NCI-H526 (cell line): ENCODE measurements at places on chromosomes 2 and 18.

DNA sequence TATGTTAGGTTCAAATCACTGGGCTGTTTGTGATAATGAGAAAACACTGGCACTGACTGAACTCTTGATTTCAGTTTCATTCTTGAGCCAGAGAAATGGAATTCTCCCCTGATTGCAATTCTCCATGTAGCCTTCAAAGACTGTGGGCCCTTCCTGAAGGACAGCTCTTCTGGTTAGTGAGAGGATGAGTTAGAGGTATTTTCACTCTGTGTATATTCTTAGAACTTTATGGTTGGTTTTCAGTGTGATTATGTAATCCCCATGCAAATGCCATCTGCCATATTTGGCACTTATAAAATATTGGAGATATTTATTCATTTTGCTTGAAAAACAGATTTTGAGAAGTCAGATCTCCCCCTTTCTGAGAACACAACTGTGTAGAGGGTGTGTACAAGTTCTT lies 323.7 kb downstream of the SLC4A3 start:
- DNase-seq, result no peak

- no peak for DNase-seq
Observed at GRCh38 chr2:238064376-238064775, 3.6 kb downstream of the SCLY start.

DNA sequence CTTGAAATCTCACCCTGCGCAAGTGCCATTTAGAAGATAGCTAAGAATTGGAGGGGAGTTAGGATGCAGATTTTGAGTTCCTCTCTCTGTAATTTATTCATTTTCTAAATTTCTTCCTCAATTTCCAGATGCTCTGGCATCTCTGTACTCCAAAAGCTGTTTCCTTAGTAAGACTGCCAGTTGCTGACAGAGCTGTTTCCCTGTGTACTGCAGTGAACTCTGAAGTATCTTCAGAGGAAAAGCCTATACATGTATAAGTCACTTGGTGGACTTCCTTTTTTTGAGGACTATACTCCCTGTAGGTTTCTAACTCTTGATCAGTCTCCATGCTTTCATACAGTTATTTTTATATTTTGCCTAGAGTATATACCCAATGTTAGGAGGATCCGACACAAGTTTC lies 1.5 kb upstream of the RESP18 start:
- no peak for DNase-seq

GRCh38 chr2:60885683-60886082 lies 4.3 kb downstream of the REL start:
- DNase-seq, result no peak

DNA sequence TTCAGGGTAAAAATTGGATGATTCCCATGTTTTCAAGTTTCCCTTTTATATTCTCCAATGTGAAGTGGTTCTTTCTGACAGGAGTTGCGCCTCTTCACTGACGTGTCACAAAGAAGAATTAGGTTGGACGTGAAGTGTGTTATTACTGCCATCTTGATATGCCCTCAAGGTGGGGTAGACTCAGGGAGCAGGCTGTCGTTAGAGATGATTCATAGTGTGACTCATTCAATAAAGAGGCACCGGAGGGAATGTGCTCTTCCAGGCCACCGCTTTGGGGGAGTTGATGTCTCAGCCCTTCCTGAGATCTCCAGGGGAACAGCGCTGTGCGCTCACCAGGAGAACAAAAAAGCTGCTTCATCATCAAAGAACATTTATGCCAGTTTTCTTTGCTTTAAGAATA lies 3.6 kb upstream of the DGKD start:
- DNase-seq, result no peak

GRCh38 chr2:24313744-24314632 lies 46.3 kb downstream of the ITSN2 start:
- no peak for DNase-seq

DNA sequence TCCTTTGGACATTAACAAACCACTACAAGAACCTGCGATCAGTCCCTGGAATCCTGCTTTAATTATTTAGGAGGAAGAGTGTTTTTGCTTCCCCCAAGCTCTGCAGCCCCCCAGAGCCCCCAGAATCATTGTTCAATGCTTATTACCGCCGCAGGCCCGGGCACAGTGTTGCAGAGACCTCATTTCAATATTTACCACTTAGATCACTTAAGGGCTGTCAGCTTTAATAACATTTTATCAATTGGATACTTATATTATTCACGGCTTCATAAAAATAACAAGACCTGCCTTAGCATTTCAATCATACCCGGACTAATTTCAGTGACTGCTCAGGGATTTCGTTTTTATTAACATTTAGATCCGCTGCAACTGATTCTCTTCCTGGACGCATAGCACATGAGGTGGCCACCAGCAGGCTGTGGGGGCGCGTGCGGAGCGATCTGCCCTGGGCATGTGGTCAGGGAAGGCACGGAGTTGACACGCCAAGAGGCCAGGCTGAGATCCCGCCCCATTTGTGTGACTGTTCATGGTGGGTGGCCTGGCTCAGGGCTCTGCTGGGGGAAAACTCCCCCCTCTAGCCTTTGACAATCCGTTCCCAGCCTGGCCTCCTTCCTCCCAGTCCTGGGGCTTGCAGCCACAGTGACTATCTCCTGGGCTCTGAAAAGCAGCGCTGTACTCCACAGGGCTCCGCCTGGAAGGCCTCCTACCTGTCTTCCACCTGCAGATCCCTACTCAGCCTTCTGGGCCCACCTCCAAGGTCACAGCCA lies 267.6 kb downstream of the SRBD1 start:
- no peak for DNase-seq

GRCh38 chr2:240297256-240298116 lies 138.0 kb upstream of the GPC1 start:
- DNase-seq, result no peak

DNA sequence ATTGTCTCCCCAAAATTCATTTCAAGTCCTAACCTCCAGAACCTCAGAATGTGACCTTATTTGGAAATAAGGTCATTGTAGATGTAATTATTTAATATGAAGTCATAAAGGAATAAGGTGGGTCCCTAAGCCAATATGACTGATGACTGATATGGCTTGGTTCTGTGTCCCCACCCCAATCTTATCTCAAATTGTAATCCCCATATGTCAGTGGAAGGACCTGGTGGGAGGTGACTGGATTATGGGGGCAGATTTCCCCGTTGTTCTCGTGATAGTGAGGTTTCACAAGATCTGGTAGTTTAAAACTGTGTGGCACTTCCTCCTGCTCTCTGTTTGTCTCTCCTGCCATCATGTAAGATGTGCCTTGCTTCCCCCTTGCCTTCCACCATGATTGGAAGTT lies 43.0 kb upstream of the BCL11A start:
- DNase-seq, result no peak

GRCh38 chr2:121329786-121330185 lies 44.8 kb upstream of the TFCP2L1 start:
- no peak for DNase-seq

GRCh38 chr18:75546964-75547363 lies 119.5 kb upstream of the SMIM21 start:
- no peak for DNase-seq

- DNase-seq, result no peak
Observed at GRCh38 chr2:148614014-148614321, 30.6 kb upstream of the EPC2 start.

DNA sequence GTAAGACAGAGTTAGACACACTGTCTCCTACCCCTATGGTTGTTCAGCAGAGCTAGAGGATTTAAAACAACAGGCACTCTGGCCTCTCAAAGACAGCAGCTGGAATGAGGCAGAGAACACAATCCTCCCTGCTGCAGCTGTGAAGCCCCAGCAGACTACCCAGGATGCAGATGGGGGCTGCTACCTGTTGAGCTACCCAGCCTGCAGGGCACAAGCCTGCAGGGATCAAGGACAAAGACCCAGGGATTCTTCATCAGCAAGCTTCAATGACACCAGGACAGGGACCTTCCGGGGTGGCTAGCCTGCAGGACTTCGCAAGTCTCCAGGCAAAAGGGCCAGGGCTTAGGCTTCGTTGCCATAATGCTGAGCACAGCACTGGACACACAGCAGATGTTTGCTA lies 27.2 kb downstream of the GALNT14 start:
- no peak for DNase-seq

DNA sequence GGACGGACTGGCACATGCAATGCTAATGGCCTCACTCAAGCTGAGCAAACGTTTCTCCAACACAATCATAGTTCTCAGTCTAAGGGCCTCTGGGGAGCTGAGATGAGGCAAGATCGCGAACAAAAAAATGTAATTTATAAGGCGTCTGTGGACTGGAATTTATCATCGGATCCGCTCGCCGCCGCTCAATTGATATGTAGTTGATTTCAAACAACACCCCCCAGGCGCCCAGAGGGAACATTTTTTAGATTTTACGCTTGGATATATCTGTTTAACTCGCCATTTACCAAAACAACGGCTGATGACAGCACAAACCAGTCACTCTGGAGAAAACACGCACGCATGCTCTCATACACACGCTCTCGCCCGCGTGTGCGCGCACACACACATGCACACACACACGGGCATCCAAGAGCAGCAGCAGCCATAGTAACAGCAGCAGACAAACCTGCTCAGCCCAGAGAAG lies 335.8 kb downstream of the SMAD2 start:
- DNase-seq, result no peak
